ENCODE measurements at places on chromosomes 2 and 18. TPM values are rescaled to one million over a fixed set of nuclear protein-coding genes. Genes with fewer than 3 reads are reported as not detected.

The TMEM169 gene
- total RNA-seq: 0.32 TPM

The LRRTM1 gene
- 0.19 TPM for total RNA-seq

The METAP1D gene
- 2.9 TPM for total RNA-seq

The PHOSPHO2 gene
- total RNA-seq: 4.8 TPM

The TDRD15 gene
- total RNA-seq: 0.06 TPM

The DLX2 gene
- not detected for total RNA-seq

The INPP5D gene
- total RNA-seq: 21.1 TPM

The LYG2 gene
- not detected for total RNA-seq

The IL36RN gene
- total RNA-seq: not detected

The GCG gene
- 0.62 TPM for total RNA-seq

GRCh38 chr2:37711308-37711731 is 39.9 kb upstream of the CDC42EP3 start:
- DNase-seq: no peak

- peak; percentile 96 for DNase-seq
These were observed 18.0 kb downstream of the MBP start for GRCh38 chr18:77114415-77115191.

- DNase-seq: no peak
These were observed 9.0 kb upstream of the TET3 start for GRCh38 chr2:73975731-73976130.

DNA sequence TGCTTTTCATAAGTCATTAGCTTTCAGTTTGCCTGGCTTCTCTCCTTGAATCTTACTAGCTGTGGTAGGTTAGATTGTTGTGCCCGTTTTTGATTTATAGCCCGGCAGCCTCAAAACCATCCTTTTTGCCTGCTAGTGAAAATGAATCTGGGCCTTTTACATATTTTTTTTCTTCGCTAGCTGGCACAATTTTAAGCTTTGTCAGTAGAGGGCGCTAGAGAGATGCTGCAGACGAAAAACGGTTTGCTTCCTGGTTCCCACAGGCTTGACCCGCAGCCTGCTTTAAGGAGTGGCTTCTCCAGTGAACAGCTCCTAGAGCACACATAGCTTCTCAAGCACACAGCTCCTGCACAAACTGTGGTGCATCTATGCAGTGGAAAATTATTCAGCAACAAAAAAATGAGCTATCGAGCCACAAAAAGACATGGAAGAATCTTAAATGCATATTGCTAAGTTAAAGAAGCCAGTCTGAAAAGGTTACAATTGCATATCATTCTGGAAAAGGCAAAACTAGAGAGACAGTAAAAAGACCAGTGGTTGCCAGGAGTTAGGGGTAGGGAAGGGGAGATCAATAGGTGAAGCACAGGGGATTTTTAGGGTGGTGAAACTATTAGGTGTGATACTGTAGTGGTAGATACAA is 47.9 kb downstream of the E2F6 start:
- DNase-seq: no peak

- DNase-seq: peak; percentile 76
These were observed 1.6 kb downstream of the CTIF start for GRCh38 chr18:48540251-48541025.

GRCh38 chr2:95734976-95735890 is 143.4 kb downstream of the TRIM43 start:
- DNase-seq: no peak

DNA sequence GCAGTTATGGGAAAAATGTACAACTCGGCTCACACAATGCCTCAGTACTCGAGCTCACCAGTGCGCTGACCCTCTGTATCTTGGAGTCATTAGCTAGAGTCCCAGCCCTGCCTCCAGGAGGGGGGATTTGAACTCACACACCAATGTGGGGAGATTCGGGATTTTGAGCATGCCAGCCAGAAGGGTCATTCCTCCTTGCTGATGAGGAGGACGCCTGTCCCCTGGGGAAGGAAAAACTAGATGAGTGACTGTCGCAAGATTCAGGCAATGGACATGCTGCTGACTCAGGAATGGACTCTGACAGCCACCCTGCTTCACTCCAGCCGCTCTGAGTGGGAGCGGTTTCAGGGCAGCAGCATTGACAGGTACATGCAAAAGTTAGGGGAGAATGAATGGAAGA is 20.6 kb downstream of the FIGN start:
- DNase-seq: no peak

- DNase-seq: no peak
These were observed 205.1 kb downstream of the BABAM2 start for GRCh38 chr2:28095622-28096021.

DNA sequence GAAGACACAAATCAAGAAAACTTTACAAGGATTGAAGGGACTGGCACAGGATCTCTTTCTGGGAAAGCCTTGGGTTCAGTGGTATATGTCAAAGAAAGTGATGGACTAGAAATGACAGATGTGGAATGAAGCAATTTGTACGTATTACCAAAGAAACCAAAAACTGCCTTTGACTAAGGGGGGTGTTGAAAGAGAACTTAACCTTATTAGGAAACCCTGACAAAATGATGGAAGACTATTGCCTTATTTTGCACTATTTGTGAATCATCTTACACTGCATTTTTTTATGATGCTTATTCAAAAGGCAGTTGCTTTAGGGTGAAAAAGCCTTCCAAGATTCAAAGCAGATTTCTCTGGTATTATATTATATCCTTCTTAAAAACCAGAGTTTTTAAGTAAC is 4.0 kb downstream of the TSGA10 start:
- DNase-seq: no peak

DNA sequence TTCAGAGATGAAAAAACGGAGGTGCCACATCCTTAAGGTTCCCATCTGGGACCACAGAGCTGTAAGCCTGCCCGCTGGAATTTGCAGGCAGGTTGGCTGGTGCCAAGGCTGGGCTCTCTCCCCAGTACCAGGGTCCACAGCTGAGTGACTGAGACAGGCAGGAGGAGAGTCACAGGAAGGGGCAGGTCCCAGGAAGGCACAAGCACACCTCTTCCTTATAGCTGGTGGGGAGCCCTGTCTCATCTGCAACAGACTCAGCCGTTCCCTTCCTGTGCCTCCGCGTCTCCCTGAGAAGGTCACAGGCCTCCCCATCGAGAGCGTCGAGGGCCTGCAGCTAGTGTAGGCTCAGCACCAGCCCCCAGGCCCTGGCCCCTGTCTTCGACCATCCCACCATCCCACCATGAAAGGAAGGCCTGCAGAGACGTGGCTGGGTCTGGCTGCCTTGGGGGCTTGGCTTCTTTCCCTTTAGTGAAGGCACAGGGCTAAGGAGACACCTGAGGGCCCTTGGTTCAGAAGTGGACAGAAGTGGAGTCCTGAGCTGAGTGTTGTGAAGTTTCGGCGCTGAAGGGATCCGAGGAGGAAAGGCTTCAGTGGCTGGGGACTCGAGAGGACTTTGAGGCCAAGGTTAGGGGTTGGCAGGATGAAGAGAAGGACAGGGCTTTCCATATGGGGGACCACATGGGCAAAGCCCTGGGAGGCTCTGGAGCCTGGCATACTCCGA is 26.8 kb downstream of the GLI2 start:
- DNase-seq: peak; percentile 34

GRCh38 chr18:79275992-79276391 is 119.7 kb upstream of the NFATC1 start:
- DNase-seq: no peak

GRCh38 chr2:201911372-201911771 is 105.0 kb downstream of the CDK15 start:
- DNase-seq: no peak

- peak; percentile 1 for DNase-seq
These were observed 52.3 kb upstream of the OTOF start for GRCh38 chr2:26530240-26530540.

- DNase-seq: no peak
These were observed 630 bp downstream of the PPM1G start for GRCh38 chr2:27408601-27409320.

DNA sequence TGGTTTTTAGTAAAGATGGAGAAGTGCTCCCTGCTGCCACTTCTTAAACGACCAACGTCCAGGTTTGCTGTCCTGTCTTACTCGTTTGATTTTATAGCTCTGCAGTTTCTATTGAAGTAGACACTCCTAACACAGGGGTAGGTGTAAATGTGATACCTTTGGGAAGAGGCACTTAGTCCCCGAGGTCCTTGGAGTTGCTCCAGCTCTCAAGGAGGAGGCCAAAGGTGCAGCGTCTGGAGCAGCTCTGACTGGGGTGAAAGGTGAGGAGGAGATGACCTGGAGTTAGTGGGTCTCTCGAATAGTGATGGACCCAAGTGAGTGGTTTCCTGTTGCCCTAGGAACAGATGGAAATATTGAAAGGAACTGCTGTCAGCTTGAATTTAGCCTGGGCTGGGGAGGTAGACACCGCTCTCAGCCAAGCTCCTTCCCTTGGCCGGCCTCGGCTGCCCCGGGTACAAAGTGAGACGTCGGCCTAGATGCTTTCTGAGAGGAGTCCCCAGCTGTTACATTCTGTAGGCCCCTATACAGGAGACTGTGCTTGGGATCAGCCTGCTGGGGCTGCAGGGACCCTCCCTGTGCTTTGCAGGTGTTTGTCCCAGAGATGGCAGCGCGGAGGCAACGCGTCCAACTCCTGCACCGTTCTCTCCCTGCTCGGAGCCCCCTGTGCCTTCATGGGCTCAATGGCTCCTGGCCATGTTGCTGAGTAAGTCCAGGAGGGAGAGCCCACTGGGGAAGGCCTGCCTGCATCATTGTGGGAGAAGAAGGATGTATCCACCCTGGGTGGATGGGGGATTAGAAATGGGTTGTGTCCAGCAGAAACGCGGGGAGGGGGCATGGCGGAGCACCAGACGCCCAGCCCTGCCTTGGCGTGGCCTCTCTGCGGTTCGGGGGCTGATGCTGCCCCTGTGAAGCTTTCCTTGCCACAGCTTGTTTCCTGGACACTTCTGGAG is 5.4 kb downstream of the KHK start:
- peak; percentile 62 for DNase-seq

DNA sequence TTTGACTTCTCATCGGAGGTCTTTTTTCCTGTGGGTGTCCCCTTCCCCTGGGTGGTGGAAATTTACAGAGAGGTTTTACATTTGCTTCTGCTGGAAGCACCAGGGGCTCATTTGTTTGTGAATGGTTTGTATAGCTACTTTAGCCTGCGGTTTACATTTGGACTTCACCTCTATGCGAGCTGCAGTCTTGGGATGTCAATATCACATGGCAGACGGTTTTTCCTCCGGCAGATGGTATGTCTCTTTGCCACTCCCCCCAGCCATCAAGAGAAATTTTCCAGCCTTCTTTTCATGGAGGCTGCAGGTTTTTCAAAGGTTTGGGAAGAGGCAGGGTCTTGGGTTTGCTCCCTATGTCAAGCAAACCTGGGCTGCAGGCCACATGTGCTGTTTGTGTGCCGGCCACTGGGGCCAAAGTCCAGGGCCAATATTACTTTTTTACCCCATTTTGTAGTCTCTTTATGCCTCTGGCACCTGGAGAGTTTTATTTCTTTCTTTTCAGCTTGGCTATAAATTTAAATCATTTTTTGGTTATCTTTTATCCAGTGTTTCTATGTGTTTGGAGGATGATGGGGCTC is 23.9 kb upstream of the BOD1L2 start:
- no peak for DNase-seq

- no peak for DNase-seq
These were observed 451.9 kb downstream of the ARHGAP15 start for GRCh38 chr2:143581134-143581533.

- no peak for DNase-seq
These were observed 96.8 kb downstream of the GPD2 start for GRCh38 chr2:156532989-156533388.

- no peak for DNase-seq
These were observed 266.1 kb upstream of the KLHL29 start for GRCh38 chr2:23118894-23119293.

DNA sequence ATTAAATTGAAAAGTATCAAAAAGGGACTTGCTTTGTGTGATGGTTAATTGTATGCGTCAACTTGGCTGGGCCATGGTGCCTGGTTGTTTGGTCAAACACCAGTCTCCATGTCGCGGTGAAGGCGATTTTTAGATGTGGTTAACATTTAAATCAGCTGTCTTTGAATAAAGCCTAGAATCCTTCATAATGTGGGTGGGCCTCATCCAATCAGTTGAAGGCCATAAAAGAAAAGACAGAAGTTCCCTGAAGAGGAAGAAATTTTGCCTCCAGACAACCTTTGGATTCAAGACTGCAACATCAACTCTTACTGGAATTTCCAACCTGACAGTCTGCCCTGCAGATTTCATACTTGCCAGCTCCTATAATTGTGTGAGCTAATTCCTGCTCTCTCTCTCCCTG is 160.5 kb downstream of the SH3BP4 start:
- DNase-seq: no peak

DNA sequence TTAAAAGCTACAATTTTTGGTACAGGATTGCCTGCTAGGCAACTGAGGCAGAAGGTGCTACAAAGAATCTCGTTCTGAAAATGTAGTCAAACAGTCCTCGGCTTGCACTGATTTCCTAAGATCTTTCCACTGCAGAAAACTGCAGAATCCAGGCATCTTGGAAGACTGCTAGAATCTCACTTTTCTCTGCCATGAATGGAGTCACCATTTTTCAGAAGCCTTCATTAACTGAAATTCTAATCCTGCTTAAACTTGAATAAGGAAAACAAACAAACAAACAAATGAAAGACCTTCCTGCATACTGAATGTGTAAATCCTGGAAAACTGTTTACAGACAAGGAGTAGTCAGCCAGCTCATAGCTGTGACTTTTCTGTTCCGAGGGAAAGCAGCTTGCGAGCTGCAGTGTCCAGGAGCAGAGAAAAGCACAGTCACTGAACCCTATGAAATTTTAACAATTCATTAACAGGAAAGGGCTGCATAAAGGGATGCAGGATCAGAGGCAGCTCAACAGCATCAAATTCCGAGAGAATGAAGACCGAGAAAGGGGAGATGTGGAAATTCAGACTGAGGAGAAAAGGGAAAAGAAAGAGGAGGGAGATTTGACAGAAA is 210.5 kb upstream of the PIK3C3 start:
- no peak for DNase-seq

GRCh38 chr2:241413929-241414580 is 58.0 kb downstream of the FARP2 start:
- no peak for DNase-seq

DNA sequence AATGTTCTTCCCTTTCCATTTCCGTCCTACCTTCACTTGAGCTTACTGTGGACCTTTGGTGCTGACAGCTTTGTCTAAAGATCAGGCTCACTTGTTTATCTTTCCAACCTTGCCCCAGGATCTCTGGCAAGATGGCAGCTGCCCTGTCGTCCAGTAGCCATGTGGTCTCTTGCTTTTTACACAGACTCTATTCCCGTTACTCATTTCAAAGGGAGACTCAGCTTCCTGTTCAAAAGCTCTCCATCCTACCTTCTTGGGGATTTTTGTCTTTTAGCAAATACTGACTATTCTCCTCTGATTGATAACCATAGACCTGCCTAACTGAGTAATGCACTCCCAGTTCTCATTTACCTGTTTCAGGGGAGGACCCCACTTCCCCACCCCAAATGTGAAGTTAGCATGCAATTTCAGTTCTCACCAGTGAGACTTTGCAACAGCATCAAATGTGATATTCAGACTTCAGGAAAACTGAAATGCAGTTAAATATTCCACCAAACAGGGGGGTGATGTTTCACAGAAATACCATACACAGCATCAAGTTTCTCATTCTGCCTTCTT is 184.4 kb downstream of the MYO3B start:
- no peak for DNase-seq

DNA sequence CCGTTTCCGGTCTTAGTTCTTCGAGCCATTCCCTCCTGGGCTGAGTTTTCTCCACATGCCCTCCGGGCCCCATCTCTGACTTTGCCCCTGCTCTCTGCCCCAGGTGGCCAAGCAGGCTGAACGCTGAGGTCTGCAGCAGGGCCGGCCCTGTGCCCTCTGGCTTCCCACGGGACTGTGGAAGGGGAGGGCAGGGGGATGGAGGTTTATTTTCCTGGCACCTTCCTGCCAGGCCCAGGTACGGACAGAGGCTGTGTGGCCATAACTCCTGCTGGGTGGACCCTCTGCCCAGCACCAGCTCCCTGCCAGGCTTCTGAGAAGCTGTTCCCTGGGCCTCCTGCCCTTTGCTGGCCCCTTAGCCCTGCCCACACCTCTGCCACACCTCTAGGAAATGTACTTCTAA is 164.0 kb downstream of the TFCP2L1 start:
- no peak for DNase-seq
